ENCODE measurements at places on chromosomes 2 and 18.

- DNase-seq = no peak
Observed at GRCh38 chr2:120769787-120770120, 34.1 kb downstream of the GLI2 start.

DNA sequence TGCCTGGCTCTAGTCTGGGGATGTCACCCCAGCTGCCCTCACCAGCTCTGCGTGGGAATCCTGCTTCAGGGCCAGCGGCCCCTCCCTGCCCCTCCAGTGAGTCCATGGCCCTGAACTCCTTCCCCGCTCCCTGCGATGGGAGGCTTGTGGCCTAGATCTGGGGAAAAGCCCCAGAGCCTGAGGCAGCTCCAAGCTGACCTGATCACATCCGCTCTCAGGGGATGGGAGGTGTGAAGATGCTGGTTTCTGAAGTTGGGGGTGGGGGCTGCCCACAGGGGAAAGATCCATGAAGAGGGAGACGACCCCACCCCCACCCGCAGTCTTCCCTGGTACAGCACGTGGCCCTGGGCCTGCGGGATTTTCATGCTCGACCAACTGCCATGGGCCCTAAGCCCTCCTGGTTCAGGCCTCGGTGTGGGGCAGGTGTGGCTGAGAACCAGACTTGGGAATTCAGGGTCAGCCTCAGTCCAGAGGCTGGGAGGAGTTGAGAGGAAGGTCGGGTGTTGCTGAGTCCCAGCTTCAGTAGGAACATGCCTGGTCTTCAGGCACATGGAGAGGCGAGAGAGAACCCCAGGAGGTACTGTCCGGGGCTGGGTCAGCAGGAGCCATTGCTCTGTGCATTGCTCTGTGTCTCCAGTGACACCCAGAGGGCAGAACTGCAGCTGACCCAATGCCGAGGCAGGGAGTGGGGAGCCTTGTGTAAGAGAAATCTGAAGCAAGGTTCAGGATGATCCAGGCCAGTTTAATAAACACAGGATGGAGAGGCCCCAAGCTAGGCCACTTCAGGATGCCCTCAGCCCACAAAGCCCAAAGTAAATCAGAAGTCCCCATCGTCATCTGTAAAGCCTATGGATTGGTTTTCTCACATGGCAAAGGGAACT is 115.1 kb downstream of the CAPN13 start:
- DNase-seq = no peak

DNA sequence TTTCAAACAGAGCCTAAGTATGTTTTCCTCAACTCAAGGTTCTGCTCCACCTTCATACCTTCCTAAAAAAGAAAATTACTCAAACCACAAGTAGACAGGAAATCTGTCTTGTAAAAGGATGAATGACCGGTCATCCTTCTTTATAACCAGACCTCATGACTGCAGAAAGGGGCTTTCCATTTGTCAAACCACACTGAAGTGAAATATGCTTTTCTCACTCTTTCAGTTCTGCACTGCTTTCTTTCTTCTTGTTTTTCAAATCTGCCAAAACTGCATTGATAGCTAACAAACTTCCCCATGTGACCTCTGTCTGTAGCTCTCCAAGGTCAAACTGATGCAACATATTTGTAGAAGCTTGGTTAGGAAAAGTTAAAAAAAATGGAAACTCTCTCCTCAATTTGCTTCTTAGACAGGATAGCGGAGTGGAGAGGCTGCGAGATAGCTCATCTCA is 308.9 kb upstream of the CCDC68 start:
- DNase-seq = no peak

DNA sequence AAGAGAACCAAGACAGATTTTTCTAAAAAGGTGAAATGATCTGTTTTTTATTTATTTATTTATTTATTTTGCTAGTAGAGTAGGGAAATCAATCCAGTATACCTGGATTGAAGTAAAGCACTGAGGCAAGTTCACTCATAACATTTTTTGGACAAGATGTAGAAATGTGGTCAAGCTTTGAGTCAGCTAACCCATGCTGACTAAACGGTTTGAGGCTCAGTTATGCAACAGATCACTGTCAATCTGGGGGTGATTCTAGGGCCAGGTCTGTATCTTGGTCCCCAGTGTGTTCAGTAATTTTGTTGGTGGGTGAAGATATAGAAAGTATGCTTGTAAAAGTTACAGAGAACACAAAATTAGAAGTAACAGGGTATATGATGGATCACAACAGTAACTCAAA is 60.2 kb downstream of the RMDN2 start:
- DNase-seq = no peak

DNA sequence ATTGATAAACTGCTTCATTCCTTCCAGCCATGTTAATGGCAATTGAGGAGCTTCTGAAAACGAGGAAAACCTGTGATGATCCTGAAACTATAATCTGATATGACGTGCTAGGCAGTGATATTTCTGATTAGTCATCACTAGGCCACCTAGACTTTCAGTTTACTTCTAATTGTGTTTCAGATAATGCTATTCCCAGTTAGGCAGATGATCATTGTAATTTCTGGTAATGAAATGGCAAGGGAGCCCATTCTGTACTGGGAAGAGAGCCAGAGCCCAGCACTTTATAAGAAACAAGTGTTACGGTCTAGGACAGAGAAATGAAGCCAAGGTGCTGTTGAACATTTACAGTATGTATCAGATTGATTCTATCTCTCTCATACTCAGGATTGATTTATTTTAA is 106.2 kb downstream of the CPO start:
- DNase-seq = no peak

- DNase-seq = no peak
Observed at GRCh38 chr2:74957886-74958273, 563 bp upstream of the POLE4 start.

DNA sequence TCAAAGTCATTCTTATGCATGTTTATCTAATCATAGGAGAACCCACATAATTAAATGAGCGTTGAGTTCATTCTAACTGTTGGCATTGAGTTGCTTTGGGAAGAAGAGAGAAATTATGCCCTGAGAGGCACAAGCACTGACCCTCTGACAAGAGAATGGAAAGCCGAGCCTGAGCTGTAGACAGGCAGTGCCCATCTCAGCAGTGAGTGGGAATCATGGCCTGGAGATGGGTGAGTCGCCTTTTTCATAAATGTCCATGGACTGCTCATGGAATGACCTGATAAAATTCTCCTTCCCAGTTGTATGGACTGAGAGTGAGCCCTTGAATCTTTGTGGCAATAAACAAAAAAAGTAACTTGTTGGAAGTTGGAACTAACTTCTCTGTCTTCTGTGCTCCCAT is 21.4 kb upstream of the MYO3B start:
- no peak for DNase-seq

- no peak for DNase-seq
Observed at GRCh38 chr18:76443519-76444445, 51.3 kb downstream of the ZNF516 start.

- no peak for DNase-seq
Observed at GRCh38 chr2:222693837-222694236, 22.4 kb downstream of the MOGAT1 start.

GRCh38 chr2:119179991-119180390 is 21.4 kb upstream of the C1QL2 start:
- no peak for DNase-seq

- DNase-seq = no peak
Observed at GRCh38 chr2:230131366-230131765, 62.6 kb upstream of the SLC16A14 start.

GRCh38 chr2:31429759-31430438 is 15.4 kb upstream of the XDH start:
- DNase-seq = peak; percentile 22

DNA sequence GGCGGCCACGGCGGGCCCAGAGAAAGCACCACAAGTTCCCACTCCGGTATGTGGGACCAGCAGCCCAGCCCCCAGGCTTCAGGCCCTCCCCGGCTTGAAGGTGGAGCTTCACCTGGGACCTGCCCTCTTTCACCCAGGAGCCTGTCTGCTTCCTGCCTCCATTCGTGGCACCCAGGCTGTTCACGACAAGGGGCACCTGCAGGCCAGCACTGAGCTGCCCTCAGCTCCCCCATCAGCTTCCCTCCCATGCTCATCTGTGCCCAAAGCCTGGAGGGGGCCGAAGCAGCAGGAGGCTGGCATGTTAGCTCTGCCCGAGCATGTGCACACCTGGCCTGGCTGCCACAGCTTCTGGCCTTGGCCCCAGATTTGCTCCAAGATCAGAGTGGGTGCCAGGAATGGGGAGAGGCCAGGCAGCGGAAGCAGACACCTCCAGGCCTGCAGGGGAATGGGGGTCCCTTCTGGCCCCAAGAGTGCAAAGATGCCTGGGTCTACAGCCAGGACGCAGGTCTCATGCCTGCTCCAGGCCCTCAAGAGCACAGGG is 312.4 kb upstream of the SYT4 start:
- no peak for DNase-seq

GRCh38 chr18:55778788-55779690 is 191.0 kb upstream of the TCF4 start:
- DNase-seq = no peak

DNA sequence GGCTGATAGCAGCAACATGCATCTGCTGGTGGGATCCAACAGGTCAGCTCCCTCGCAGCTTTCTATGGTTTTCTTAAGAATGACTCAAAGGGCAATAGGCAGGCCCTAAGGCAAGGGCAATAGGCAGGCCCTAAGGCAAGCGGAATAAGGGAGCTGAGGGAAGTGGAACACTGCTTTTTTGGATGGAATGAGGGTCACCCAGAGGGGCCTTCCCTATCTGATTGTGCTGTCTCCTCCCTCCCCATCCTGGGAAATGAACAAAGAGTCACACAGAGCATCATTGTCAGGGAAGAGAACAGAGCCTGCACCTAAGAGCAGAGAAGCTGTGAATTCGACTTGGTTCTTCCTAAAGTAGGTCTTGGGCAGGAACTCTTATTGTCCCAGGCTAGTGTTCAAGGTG is 43.3 kb upstream of the PTPRM start:
- no peak for DNase-seq

- DNase-seq = no peak
Observed at GRCh38 chr2:180559771-180560170, 420.6 kb upstream of the UBE2E3 start.

DNA sequence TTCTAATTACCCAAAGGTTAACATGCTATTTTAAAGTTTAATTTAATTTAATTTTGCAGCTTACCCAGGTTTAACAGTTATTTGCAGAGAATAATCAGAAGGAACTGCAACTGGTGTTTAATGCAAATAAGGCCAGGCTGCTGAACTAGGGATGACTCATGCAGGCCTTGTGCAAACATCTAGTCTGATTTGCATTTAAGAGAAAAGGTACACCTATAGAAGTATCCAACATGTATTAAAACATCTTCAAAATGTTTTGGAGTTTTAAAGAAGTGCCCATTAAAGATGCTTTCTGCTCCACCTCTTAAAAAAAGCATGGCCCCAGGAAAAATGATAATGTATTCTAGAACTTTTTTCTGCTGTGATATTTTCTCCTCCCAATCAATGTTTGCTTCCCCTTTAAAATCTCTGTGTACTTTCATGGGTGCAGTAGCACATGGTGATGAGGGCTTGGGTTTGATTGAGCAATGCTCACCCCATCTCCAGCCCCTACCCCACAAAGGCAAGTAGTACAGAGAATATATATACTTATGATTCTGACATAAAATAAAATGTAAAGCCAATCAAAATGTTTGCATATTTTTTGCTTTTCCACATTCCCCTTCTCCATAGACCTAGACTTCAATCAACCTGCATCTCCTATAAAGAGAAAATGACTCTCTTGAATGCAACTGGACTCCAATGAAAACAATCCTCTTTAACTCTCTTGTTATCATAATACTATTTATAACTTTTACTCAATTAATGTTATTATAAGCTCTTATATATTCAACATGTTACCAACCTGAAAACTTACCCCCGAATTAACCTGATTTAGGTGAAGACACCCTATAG is 54.1 kb downstream of the ATP8B1 start:
- DNase-seq = no peak

DNA sequence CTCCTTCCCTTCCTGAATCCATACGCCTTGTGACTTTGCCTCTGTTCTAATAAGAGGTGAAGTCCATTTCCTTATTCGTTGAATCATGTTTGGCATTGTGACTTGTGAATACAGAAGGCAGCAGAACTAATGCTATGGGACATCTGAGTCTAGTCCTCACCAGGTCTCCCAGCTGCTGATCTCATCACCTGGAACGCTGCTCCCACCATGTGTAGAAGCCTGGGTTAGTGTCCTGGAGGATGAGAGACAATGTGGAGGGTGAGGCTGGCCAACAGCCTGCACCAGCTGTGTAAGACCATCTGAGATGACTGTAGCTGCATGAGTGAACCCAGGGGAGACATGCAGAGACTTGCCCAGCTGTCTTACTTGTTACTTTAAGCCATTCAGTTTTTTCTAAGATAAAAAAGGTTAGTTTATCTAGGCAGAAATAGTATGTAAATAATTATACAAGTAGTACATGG is 3.5 kb upstream of the HAAO start:
- no peak for DNase-seq

- no peak for DNase-seq
Observed at GRCh38 chr2:674321-674985, 2.8 kb downstream of the TMEM18 start.

- DNase-seq = no peak
Observed at GRCh38 chr2:216677439-216678097, 17.8 kb downstream of the IGFBP5 start.

DNA sequence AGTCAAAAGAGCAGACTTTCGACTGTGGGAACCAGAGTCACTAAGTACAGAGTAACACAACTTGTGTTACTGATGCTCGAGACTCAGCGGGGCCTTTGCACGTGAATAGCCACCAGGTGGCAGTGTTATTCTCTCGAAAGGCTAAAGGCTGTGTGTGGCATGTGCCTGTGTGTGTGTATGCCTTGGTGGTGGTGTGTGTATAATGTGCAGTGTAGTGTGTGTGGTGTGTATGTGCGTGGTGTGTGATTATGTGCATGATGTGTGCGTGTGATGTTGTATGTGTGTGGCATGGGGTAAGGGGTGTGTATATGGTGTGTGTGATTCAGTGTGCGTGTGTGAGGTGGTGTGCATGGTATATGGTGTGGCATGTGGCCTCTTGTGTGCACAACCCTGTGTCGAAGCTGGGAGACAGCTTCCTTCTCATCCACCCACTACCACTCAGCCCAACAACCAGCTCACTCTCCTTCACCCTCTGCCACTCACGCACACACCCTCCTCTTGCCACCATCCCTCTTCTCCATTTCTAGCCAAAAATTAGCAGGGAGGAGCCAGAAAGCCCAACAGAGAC is 83.0 kb upstream of the ZNF532 start:
- DNase-seq = peak; percentile 27

- no peak for DNase-seq
Observed at GRCh38 chr2:170177950-170178781, at the start of gene MYO3B. Gene MYO3B, plus strand, starts transcription at chr2:170178147. Its CDS starts 141 bp downstream, at chr2:170178288.

- DNase-seq = no peak
Observed at GRCh38 chr2:219612577-219613286, 14.7 kb upstream of the SLC4A3 start.

DNA sequence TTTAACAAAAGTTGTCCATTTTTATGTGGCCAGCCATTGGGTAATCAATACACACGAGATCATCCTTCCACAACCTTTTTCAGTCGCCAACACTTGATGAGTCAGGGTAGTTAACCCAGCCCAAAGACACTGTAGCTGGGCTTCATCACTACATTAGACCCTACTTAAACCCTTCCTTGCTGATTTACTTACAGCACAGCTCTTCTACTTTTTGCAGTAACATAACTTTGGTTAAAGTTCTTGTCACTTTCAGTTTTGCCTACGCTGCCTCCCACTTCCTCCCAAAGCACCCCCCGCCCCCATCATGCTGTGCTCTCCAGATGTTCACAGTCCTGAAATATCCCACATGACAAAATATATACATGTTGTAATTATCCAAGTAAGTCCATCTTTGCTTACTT is 103.6 kb downstream of the CDK15 start:
- DNase-seq = no peak

Measured in stimulated activated CD8-positive, alpha-beta memory T cell treated with anti-CD3 and anti-CD28 coated beads, Interleukin-15, amount 100 ng/mL, for 48 hours (primary cell).